Colonic mucosa (tissue), 4 donors: ENCODE measurements at places on chromosomes 3 and 15. TPM values are rescaled to one million over a fixed set of nuclear protein-coding genes. Genes with fewer than 3 reads are reported as not detected.

- no peak for DNase-seq
Observed at GRCh38 chr15:93205413-93205812, 116.4 kb upstream of the RGMA start.

- no peak for DNase-seq
Observed at GRCh38 chr15:47431501-47431900, 285.8 kb upstream of the SEMA6D start.

- DNase-seq: no peak
Observed at GRCh38 chr3:144287001-144287400, 315.4 kb downstream of the DIPK2A start.

DNA sequence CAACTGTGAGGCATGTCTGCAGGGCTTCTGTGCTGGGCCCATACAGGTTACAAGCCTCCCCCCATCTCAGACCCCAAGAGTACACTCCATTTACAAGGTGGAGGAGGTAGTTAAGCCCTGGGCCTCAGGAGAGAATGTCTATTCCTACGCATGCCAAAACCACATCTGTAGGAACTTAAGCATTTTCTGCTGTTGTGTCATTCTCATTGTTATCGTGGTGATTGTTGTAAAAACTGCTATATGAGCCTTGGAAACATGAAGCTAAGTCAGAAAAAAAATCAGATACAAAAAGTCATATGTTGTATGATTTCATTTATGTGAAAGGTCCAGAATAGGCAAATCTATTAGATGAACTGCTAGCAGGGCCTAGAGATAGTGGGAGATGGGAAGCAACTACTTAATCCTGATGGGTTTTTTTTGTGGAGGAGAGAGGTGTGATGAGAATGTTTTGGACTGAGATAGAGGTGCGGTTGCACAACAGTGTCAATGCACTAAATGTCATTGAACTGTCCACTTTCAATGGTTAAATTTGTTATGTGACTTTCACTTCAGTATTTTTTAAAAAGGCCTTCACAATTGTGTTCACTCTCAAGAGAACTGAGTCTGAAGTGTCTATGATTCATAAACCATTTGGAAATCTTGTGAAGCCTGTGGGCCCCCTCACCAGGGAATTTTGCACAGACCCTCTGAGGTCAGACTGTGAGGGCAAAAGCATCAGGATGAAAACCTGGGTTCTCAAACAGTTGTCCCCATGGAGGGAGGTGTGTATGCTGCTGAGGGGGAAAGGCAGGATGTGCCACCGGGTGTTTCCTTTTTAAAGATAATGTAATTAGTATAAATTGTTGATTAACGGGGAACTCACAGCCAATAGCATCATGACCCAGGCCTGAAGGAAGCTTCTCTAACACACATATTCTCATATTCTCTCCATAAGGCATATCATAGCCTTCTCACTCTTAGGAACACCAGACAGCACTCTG, 3.2 kb downstream of the RTP3 start:
- no peak for DNase-seq

DNA sequence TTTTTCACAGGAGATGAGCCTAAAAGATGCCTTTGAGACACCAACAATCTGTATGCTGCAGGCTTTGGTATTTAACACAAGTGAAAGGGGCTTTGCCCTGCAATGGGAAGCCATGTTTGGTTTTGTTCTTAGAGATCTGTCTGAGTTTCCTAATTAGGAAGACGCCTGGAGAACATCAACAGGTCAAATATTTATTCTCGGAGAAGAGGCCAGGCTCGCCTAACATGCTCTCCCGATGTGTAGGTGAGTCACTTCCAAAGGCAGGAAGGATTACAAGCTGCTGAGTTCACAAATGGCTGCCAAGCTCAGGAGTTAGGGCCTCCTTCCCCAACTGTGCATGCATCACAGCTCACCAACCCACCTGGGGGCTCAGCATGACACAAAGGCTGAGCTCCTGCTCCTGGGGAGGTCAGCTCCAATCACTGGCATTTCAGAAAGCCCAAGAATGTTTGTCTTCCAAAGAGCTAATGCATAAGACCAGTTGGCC, 119.5 kb upstream of the PRICKLE2 start:
- no peak for DNase-seq

GRCh38 chr3:30353711-30354467, 252.5 kb upstream of the TGFBR2 start:
- DNase-seq: no peak

GRCh38 chr15:61780278-61780980, 279.8 kb downstream of the VPS13C start:
- no peak for DNase-seq

GRCh38 chr3:23440416-23441294, 237.5 kb downstream of the UBE2E2 start:
- no peak for DNase-seq

The PROS1 gene
- 26.0 TPM for total RNA-seq

The DUOXA2 gene
- 48.5 TPM for total RNA-seq

The NMD3 gene
- 33.5 TPM for total RNA-seq

The TRAK1 gene
- total RNA-seq: 58.9 TPM

The STARD5 gene
- total RNA-seq: 38.7 TPM

The CHDH gene
- 48.6 TPM for total RNA-seq
